ENCODE measurements at places on chromosomes 16 and 17.

DNA sequence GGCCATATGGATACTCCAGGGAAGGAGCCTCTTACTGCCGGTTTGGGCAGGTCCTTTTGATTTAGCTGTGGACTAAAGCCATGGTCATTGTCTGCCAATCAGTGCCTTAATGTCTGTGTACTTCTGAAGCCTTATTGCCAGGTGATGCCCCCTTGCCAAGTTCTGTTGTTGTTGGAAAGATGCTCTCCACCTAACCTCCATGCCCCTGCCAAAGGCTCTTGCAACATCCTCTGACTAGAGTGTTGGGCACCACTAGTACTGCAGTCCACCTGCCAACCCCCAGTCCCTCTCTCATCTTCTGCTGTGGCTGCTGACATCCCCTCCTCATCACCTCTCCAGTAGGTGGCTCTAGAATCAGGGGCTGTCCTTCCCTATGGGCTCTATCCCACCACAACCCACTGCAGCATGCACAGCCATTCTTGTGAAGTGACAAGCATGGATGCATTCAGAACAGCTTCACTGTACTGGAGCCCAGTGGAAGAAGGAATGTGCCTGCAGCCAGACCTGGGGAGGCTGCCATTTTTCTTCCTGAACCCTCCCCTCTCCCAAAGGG lies 375.3 kb upstream of the CDH5 start:
- DNase-seq = no peak

DNA sequence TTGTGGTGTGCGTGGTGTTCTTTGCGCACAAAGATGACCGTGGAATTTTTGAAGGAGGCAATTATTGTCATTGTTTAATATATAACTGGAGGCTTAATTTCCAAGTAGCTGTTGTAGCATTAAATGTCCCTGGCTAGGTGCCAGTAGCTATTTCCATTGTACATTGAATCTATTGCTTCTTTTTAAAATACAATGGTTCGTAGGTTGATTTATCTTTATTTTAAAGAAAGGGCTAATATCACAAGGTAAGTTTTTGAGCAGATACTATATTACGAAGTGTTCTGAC lies 127.1 kb downstream of the RPTOR start:
- DNase-seq = no peak

DNA sequence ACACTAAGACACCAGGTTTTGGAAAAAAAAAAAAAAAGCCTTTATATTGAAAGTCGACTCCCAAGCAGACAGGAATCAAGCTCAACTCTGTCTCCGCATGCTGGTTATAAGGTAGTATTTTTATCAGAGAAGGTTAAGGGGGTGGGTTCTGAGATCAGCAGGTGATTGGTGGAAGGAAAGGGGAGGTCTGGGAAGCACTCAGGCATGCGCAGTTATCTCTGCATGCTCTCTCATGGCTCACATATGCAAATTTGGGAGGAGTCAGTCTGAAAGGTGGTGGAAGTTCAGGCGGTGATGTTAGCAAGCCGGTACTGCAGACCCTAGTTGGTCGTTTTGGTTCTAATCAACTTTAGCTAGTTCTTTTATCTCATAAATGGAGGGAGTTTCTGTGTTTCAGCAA lies 357.6 kb upstream of the C16orf82 start:
- DNase-seq = no peak

- DNase-seq = no peak
Observed at GRCh38 chr16:72875291-72876031, 172.5 kb downstream of the ZFHX3 start.

- DNase-seq = no peak
Observed at GRCh38 chr17:40291281-40291664, 3.6 kb downstream of the CDC6 start.

GRCh38 chr17:75250009-75250471 lies 11.4 kb downstream of the GGA3 start:
- no peak for DNase-seq

- DNase-seq = no peak
Observed at GRCh38 chr17:42871647-42872046, 20.6 kb downstream of the AOC3 start.

DNA sequence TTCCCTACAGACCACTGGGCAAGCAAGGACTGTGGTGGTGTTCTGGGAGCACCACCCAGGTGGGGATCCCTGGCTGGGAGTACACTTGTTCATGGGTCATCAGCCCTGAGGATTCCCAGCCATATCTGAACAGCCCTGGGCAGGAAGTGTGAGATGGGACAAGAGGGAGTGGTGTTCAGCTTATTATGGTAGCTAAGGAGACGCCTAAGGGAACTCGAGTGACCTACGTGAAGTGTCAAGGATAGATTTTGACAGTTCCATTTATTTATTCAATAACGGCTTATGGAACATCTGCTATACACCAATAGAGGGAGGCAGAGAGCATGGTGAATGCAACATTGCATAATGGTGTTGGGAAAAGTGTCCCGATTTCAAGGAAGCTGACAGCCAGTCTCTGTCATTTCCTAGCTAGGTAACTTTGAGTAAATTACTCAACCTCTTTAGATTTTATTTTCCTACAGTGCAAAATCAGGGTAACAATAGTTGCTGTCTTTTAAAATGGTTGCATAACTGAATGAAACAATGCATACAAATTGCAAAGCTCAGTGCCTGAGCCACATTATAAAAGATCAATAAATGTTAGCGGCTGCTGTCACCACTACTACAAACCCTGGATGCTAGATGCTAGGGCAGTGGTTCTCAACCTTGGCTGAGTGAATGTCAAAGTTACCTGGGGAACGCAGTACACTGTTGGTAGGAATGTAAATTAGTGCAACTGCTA lies 534.1 kb downstream of the GRIN2A start:
- DNase-seq = no peak

GRCh38 chr17:79741751-79742588 lies 11.2 kb downstream of the ENPP7 start:
- peak; percentile 75 for DNase-seq

All from renal cortex interstitium (tissue), 15 donors.